ENCODE measurements at places on chromosomes 13 and 19. TPM values are rescaled to one million over a fixed set of nuclear protein-coding genes. Genes with fewer than 3 reads are reported as not detected.

LGALS14 gene
- 1.2 TPM for total RNA-seq

ZNF528 gene
- 22.2 TPM for total RNA-seq

ATP13A1 gene
- 113 TPM for total RNA-seq

SLC25A23 gene
- total RNA-seq, result 48.8 TPM

BRSK1 gene
- 3.3 TPM for total RNA-seq

RFPL4AL1 gene
- total RNA-seq, result not detected

NAPSA gene
- total RNA-seq, result 12.4 TPM

OR7A5 gene
- not detected for total RNA-seq
